ENCODE measurements at places on chromosomes 6 and 20.

GRCh38 chr20:9053108-9053507 lies 15.8 kb upstream of the PLCB4 start:
- DNase-seq = no peak

- DNase-seq = no peak
Observed at GRCh38 chr6:120352491-120352890, 981.8 kb downstream of the TBC1D32 start.

- DNase-seq = no peak
Observed at GRCh38 chr6:5950361-5950785, 56.4 kb downstream of the NRN1 start.

DNA sequence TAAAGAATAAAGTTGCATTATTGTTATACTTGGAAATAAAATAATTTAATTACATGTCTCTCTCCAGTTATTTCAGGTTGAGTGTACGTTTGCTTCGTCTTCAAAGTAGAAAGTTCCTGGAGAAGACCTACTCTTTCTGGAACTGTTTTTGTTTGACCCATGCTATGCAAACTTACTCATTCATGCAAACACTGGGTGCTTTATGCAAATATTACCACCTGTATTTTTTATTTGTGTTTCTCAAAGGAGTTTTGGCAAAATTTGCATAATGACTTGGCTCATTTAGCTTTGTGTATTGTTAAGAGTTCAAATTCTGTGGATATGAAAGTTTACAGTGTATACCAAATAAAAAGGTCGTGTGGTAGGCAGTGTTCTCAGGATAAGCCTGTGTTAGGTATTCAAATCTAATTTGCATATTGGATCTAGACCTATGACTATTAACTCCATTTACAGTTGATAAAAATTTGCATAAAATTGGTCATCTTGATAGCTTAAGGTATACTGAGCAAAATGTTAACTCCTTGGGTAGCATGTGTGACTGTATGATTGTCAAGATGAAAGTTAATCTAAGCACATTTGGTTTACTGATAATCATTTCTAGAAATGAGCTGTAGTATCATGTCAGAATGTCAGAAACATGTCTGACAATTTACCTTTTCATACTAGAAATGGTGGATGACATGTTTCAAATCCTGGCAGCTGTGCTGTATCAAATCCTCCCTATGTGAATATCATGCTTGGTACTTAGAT lies 65.2 kb downstream of the CDKAL1 start:
- no peak for DNase-seq

DNA sequence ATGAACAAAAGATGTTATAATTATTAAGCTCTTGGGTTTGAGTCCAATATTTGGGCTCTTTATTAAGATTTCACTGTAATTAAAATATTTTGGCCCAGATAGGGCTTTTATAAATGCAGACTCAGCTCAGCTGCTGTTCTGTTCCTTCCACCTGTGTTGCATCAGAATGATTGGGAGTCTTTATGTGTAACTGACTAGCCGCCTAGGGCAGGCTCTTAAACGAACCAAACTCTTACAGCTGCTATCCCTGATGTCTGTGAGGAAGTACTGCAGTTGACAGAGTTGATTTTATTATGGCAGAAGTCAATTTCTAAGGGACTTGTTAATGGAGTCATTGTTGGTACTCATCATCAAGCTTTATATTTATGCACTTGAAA lies 144.7 kb downstream of the MYO6 start:
- DNase-seq = no peak

DNA sequence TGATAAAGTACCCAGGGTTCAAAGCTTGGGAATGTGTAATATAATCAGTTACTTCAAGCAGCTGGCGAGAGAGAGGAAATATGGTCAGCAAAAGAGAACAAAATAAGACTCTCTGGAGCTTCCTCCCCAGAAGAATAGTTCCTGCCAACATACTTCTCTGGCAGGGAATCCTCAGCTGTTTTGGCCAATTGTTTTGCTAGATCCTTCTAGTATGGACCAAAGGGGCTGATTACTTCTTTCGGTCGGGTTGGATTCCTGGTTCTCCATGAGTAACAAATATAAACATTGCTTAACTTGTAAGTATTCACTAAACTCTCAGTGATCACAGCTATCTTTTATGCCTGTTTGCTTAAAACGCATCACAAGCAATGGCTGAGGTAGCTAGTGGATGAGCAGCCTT lies 31.4 kb upstream of the FBXO9 start:
- no peak for DNase-seq

Measured in HTR-8/SVneo (cell line).